Hematopoietic multipotent progenitor cell treated with erythropoietin and hydrocortisone succinate and interleukin-3 and kit ligand, for 4 days (in vitro differentiated cells): ENCODE measurements at places on chromosomes 4 and X.
A peak's percentile ranks its signal among the peaks of the same experiment; 100 is the strongest.

GRCh38 chrX:49972328-49972860 is 50.0 kb downstream of the CLCN5 start:
- no peak for DNase-seq

- no peak for DNase-seq
These were observed 3.4 kb downstream of the TREX2 start for GRCh38 chrX:153442463-153442862.

DNA sequence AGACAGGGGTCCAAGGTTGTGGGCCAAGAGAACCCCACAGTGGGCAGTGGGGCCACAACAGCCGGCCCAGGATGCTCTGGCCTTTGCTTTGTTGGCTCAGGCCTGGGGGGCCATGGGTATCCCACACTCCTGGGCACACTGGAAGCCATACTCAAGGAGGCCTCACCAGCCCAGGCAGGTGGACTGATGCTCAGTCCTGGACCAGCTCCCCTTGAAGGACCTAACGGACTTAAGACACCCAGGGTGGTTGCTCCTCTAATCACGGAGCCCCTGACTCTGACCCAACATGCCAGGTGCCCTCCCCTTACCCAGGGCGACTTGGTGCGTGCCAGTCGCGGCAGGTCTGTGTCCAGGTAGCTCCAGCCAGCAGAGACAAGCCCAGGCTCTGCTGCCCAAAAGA is 50.8 kb downstream of the ZFYVE28 start:
- DNase-seq, result no peak

DNA sequence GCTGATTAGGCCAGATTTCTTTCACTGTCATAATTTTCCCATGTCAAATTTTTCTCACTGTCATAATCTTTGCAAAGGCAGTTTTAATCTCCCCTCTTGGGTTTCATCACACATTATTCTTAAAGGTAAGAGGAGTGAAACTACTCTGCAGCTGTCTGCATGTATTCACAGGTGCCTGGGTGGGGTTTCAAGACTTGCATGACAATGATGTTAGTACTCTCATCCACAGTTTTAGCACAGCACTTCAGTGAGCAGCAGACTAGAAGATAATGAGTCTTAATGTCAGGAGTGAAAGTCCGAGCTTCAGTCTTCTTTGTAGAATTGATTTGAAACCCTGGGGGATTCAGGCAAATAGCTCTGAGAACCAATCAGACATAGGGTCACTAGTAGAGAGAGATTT is 182.5 kb upstream of the GALNT7 start:
- no peak for DNase-seq

GRCh38 chr4:68271851-68272357 is 26.4 kb upstream of the TMPRSS11B start:
- DNase-seq, result peak; percentile 70

DNA sequence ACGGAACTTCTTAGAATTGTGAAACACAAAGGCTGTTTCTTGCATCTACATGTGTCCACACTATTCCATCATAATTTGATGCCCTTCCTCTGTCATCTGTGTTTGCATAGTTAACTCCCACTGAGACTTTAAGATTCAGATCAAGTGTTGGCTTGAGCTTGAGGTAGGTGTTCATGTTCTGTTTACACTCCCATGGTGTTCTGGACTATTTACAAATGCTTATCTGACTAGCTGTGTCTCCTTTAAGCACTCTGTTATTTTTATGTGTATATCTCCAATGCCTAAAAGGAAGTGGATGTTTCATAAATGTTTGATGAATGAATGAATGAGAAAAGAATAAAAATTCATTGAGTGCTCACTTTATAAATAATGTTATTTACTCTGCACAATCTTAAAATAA is 622.7 kb downstream of the RAB28 start:
- DNase-seq, result no peak

GRCh38 chr4:75516144-75516543 is 1.9 kb downstream of the THAP6 start:
- no peak for DNase-seq

- DNase-seq, result peak; percentile 15
These were observed 39.2 kb downstream of the POLA1 start for GRCh38 chrX:24732766-24733500.

DNA sequence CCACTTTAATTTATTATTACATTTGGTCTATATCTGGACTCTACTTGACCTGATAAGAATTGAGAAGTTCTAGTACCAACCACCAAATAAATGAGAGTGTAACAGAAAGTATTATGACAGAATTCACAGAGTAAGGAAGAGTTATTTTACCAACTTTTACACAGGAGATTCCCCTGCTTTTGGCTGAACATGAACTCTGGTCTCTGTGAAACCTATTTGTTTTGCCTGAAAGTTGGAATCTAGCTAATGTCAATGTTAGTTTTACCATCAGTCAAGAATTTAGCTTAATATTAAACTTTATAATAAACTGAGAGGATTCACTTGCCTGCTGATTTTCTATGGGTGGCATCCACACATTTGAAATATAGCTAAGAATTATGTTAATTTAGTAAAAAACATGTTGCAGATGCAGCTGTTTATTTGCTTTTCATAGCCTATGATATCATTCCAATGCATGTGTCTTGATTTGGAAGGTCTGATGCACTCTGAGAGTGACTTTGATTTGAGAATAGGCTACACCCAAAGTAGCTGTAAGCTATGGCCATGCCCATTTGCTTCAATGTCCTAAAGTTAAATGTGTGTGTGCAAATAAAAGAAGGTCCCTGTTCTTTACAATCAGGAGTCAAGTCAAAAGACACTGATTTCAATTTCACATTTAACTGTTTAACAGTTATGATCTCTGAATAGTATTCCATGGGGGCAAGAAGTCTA is 150.9 kb upstream of the RASGEF1B start:
- DNase-seq, result no peak

- no peak for DNase-seq
These were observed 96.3 kb downstream of the GEMIN8 start for GRCh38 chrX:13933352-13933751.

DNA sequence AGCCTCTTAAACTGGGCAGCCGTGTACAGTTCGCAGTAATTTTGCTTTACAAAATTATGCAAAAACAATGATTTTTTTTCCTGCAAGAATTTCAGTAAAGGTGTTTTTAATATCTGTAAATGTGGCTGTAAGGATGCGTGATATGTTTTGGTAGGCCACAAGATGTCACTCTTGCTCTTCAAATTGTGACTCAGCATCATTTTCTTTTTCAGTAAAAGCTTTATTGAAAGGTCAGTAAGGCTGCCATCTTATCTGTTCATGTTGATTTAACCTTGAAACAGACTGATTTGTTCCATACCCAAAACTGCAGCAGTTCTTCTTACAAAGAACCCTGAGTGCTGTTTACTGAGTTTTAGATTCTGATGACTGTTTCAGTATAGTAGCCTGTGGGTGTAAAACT is 39.9 kb downstream of the TXLNG start:
- peak; percentile 70 for DNase-seq

DNA sequence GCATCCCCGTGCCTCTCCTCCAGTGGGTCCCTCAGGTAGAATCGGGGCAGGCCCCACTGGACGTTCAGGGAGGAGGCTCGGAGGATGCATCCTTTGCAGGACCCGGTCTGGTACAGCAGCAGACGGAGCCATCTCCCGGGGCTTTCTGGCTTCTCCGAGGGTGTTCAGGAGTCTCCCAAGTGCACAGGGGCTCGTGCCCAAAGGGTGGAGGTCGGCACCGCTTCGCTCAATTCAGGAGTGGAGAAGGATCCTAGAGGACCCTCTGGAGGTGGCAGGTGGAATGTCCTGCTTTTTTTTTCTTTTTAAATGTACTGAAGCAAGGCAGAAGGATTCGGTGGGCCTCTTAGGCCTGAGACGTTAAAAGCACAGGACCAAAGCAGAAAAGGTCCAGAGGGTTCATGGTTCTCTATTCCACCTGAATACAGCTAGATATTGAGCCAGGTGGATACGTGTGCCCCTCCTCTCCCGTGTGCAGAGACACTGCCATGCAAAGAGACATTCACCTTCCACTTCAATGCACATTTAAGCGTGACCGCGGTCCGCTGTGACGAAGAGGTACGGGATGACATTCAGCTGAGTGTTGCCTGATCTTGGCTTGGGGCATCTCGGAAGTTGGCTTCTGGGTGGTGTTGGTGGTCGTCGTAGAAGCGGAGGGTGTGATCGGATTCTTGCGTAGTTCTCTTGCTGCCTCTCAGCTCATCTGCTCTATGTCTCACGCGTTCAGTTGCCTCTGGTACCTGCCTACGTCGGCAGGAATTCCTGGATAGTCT is 281.2 kb upstream of the AGTR2 start:
- DNase-seq, result no peak

GRCh38 chr4:127509155-127509554 is 123.6 kb upstream of the INTU start:
- no peak for DNase-seq

DNA sequence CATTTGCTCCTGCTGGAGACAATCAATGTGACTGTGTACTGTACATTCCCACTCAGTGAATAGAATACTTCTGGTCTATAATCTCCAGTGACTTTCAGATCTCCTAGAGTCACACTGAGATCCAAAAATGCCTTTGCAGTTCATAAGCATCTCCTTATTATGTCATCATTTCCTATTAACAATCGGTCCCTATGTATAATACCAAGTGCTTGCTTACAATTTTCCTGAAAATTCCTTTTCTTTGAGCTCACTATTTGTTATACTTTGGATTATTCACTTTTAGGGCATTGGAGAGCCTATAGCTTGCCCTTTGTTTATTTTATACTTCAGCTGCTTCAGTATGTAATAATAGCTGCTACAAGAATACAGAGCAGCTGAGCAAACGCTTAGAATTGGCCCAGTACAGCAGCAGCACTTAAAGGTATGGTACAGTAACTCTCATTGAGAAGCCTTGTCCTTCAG is 313.0 kb downstream of the DCTD start:
- no peak for DNase-seq

DNA sequence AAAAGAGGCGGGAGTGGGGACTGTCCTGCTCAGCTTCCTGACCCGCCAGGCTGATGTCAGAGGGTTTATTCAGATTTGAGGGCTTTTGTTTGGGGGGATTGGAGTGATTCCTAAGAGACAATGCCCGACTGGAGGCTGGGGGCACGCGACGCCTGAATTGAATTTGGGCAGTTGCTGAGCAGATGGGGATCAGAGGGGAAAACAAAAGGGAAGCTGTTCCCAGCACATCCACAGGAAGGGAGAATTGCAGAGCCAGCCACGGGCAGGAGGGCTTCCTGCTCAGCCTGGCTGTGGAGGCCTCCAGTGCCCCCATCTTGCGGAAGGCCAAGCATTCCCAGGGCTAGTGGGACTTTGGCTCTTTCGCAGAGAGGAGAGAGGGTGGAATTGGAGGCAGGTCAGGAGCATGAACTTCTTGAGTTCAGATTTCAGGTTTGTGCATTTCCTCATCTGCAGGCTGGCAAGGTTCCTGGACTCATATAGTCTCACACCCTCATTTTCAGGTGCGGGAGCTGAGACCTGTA is 162.8 kb downstream of the NHS start:
- DNase-seq, result no peak

GRCh38 chr4:106676173-106676921 is 307.8 kb upstream of the GIMD1 start:
- peak; percentile 77 for DNase-seq

GRCh38 chr4:46886711-46887110 is 22.3 kb downstream of the COX7B2 start:
- DNase-seq, result peak; percentile 66

DNA sequence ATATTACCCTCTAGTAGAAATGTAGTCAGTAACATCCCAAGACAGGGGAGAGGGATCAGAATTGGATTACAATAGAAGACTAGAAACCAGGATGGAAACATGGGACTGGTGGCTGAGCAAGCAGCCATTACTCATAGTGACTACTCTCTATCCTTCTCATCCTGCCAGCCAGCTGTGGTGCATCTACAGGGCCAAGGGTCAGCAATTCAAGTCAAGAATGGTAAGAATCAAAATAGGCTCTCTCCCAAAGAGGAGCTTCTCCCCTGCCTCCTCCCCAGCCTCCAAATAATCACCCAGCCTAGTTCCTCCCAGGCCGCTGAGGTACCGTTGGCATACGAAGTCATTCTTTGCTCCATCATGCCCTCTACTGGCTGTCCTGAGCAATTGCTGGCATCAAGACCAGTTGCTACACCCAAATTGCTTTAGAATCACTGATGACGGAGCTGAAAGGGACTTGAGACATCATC is 19.4 kb downstream of the AWAT2 start:
- peak; percentile 71 for DNase-seq

DNA sequence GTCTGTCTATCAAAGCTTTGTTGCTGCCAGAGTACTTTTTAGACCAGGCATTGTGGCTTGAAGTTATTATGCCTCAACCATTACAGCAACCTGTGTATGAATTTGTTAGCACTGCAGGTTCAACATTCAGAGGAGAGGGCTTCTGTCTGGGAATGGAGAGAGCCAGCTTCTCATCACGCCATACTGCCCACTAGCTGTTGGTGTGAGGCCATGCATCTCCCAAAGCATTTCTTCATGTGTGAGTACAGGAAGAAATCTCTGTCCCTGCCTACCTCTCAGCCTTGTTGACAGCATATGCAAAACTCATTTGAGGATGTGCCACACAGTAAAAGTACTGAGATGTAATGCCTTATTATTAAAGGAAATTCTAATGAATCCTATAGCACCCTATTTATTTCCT is 76.9 kb upstream of the PPARGC1A start:
- DNase-seq, result peak; percentile 13

- no peak for DNase-seq
These were observed 216.4 kb downstream of the TECRL start for GRCh38 chr4:64192731-64193412.

GRCh38 chr4:10656420-10656819 is 28.1 kb downstream of the CLNK start:
- DNase-seq, result no peak

DNA sequence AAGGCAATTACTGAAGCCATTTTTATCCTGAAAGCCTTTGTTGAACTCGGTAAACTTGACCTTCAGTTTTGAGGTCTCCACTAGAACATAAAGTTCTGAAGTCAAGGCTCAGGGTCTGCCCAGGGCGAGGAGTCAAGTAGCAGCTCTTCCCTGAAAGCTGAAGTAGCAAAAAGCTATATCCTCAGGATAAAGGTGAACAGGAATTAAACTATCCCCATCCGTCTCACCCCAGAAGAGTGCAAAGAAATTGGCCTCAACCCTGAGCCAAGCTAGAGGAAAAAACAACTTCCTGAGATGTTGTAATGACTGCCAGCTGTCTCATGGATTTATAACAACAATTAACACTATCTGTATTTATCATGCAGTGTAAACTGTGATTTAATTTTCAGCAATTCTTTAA is 590.8 kb downstream of the SPRY1 start:
- DNase-seq, result no peak

DNA sequence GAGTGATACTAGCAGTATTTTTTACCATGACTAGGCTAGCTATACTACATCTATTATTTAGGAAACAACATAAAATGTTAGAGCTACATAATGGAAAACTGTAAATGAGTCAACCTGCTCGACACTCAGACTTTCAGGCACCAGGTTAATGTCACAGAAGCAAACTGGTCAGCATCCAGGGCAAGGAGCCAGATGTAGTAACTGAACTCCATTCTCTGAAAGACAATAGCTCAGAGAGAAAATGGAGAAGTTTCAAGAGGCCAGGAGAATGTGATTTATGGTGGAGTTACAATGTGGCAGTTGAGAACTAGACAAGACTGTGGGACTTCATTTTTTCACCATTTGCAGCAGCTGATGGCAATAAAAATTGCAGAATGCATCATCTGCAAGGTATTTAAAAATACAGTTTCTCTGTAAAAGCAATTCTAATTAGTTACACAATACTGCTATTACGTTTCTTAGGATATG is 342.7 kb upstream of the PABPC4L start:
- peak; percentile 4 for DNase-seq

- no peak for DNase-seq
These were observed 3.6 kb downstream of the STARD8 start for GRCh38 chrX:68651110-68651509.
